Uterus (tissue), 4 donors: ENCODE measurements at places on chromosomes 3 and 15. TPM values are rescaled to one million over a fixed set of nuclear protein-coding genes. Genes with fewer than 3 reads are reported as not detected.
A peak's percentile ranks its signal among the peaks of the same experiment; 100 is the strongest.

DNA sequence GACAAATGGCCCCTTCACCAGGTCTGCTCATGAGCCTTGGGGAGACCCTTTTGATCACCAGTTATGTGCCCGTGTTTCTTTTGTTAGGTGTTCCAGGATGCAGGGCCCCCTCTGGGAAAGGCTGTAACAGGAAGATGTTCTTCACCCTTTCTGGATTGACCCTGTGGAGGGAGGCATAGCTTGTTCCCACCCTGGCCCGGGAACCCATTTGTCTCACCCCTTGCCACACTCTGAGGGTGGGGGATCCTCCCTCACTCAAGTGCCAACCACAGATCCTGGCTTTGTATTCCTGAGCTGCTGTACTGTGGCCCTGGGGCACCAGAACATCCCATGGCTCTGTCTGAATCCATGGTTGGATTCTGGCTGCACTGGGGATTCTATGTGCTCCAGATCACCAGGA is 18.9 kb downstream of the IL16 start:
- DNase-seq = no peak
- H3K27me3 ChIP-seq = no peaks in the 10 kb centered on the region
- H3K4me1 ChIP-seq = no peaks in the 10 kb centered on the region
- no peak overlapping the region for H3K4me3 ChIP-seq

- no peak overlapping the region for H3K27ac ChIP-seq
- H3K36me3 ChIP-seq = no peaks in the 10 kb centered on the region
- H3K4me3 ChIP-seq = no peak overlapping the region
- DNase-seq = no peak
Observed at GRCh38 chr3:23537101-23537551, 268.6 kb upstream of the UBE2E1 start.

DNA sequence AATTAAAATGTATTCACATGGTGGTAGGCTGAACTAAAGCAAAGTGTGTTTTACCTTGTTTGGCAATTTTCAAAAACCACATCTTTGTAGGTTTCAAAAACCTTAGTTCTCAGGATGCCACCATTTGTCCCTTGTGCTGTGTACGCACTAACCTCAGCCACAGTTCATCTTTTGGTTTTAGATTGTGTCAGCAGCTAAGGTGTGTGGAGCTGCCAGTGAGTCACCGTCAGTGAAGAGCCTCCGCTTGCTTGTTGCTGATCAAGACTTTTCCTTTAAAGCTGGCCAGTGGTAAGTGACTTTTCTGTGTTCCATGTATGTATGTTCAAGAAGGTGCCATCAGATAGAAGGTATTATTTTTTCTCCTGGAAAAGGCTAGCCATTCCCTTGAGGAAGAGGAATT is 21.1 kb downstream of the OXNAD1 start:
- no peak overlapping the region for H3K27ac ChIP-seq
- no peak for DNase-seq
- H3K4me1 ChIP-seq = no peaks in the 10 kb centered on the region
- H3K4me3 ChIP-seq = no peak overlapping the region
- no peaks in the 10 kb centered on the region for H3K36me3 ChIP-seq
- no peaks in the 10 kb centered on the region for H3K27me3 ChIP-seq

DNA sequence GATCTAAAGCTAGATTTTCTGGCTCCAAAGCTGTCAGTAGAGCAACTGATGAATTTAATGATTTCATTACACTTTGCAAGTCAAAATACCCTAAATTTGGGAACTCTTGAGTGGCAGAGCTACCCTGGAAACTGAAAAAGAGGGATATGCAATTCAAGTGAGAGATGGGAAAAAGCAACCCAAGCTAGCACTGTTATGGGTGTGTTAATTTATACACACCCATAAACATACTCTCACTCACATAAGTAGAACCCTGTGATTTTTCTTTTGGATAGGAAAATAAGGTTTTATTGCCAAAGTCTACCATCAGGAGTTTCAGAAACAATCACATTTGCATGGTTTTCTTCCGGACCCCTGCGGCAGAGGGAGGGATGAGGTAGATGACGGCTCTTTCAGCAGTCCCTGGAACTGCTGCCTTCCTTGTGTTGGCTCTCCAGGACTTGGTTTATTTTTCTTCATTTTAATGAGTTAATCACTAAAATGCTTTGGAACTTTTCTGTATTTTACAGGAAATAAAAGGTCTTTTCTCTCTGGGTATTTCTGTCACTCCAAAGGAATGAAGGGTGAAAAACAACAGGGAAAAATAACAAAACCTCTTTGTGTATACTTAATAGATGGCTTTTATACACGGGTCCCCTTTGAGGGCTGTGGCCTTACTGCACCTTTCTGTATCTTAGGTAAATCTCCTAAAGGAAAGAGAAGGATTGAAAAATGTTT is 63.8 kb downstream of the TTC23 start:
- no peaks in the 10 kb centered on the region for H3K36me3 ChIP-seq
- H3K27me3 ChIP-seq = no peaks in the 10 kb centered on the region
- H3K27ac ChIP-seq = no peak overlapping the region
- no peak overlapping the region for H3K4me3 ChIP-seq
- no peak for DNase-seq

GRCh38 chr15:100713163-100713867 is 110.9 kb downstream of the ASB7 start:
- no peaks in the 10 kb centered on the region for H3K27me3 ChIP-seq
- H3K4me1 ChIP-seq = no peaks in the 10 kb centered on the region
- no peaks in the 10 kb centered on the region for H3K36me3 ChIP-seq

DNA sequence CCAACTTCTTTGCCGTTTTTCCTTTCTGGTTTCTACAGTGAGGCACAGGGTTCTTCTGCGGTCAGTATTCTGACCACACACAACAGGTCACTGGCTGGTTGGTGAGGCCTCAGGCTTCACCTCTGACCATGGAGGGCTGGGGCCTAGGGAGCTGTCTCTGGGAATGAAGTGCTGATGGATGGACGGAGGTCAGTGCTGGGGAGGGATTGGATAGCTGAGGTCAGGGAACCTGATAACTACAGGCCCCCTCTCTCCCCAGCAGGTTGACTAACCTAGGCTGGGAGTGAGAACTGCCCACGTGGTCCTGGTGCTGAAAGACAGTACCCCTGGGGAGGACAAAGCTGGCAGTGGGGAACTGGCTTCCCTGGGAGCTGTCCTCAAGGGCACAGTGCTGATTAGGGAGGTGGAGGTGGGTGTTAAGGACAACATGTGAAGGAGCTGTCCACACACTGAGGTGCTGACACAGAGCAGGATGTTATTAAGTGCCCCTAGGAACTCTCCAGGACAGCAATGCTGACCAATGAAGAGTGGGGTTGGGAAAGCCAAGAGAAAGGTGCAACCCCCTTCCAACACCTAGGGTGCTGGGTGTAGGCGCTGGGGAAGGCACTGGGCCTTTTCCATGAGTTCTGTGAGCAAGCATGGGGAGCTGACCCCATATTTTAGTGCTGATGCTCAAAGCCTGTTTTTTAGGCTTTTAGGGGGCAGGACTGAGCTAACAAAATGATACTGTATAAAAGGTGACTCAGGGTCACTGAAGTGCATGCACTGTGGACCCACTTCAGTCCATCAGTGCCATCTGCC is 45.2 kb downstream of the ATP2B2 start:
- no peak overlapping the region for H3K4me3 ChIP-seq
- H3K4me1 ChIP-seq = no peaks in the 10 kb centered on the region
- H3K36me3 ChIP-seq = no peaks in the 10 kb centered on the region
- no peaks in the 10 kb centered on the region for H3K27me3 ChIP-seq
- peak; percentile 33 for DNase-seq

GRCh38 chr15:70493787-70494516 is 269.4 kb downstream of the UACA start:
- H3K36me3 ChIP-seq = no peaks in the 10 kb centered on the region
- H3K4me1 ChIP-seq = peaks cover 6% of the 10 kb centered on the region
- peak overlapping the region; percentile 77 for H3K27ac ChIP-seq
- H3K27me3 ChIP-seq = no peaks in the 10 kb centered on the region
- no peak overlapping the region for H3K4me3 ChIP-seq

GRCh38 chr3:12235691-12236090 is 53.2 kb upstream of the PPARG start:
- DNase-seq = no peak
- no peaks in the 10 kb centered on the region for H3K36me3 ChIP-seq
- no peaks in the 10 kb centered on the region for H3K27me3 ChIP-seq
- peak overlapping the region; percentile 4 for H3K4me3 ChIP-seq

- no peaks in the 10 kb centered on the region for H3K4me1 ChIP-seq
- H3K4me3 ChIP-seq = no peak overlapping the region
- H3K27me3 ChIP-seq = no peaks in the 10 kb centered on the region
Observed at GRCh38 chr3:187963003-187963676, 190.8 kb upstream of the LPP start.

DNA sequence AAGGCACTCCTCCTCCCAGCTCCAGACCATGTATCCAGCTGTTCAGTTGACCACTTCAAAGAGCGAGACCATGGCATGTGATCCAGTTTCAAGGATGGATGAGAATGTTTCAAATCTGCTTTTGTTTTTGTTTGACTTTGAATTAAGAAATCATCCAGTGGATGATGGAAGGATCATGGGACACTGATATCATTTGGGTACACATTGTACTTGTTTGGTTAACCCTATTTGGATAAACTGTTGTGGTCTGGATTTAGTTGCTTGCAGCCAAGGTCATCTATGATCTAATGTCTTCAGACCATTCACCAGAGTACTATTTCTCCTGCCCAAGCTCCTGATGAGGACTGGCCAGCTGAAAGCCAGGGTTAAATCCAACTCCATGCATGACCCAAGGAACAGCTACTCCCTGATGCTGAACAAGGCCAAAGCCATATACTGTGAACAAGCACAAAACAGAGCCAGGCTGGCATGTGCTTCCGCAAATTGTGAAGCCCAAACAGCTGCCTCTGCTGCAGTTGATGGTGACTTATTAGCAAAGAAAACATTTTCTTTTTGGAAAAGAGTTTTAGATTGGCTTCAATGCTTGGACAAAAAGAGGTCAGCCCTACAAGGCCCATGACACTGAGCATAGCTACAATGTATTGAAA is 5.2 kb upstream of the ADAMTS17 start:
- H3K27ac ChIP-seq = no peak overlapping the region
- H3K4me3 ChIP-seq = no peak overlapping the region
- no peak for DNase-seq
- H3K27me3 ChIP-seq = no peaks in the 10 kb centered on the region
- H3K36me3 ChIP-seq = no peaks in the 10 kb centered on the region

DNA sequence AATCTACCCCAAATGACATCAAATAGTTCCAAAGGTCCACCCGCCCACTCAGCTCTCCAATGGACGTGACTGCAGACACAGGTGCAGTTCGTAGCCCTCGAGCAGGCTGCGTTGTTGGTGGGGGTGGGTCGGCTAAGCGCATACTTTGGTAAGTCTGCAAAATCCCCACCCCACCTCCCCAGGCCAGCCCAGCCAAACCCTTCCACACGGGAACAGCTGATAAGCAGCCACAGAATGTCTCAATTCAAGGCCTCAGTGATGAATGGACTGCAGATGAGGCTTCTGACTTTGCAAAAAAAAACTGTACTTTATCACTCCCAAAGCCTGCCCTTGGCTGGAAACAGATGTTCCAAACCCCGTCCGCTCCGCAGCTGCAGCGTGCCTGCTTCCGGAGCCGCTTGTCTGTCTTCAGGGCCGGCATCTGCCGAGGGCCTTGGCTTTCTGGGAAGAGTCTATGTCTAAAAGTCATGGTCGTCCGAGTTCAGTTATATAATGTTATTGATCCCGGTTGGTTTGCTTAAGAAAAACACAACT is 38.2 kb downstream of the PCSK6 start:
- DNase-seq = peak; percentile 62
- no peak overlapping the region for H3K4me3 ChIP-seq
- no peak overlapping the region for H3K27ac ChIP-seq
- no peaks in the 10 kb centered on the region for H3K27me3 ChIP-seq
- no peaks in the 10 kb centered on the region for H3K4me1 ChIP-seq

GRCh38 chr3:15892311-15893227 is 94.8 kb upstream of the ANKRD28 start:
- H3K4me3 ChIP-seq = no peak overlapping the region
- no peaks in the 10 kb centered on the region for H3K27me3 ChIP-seq
- no peaks in the 10 kb centered on the region for H3K36me3 ChIP-seq
- no peaks in the 10 kb centered on the region for H3K4me1 ChIP-seq
- DNase-seq = no peak
- H3K27ac ChIP-seq = no peak overlapping the region

DNA sequence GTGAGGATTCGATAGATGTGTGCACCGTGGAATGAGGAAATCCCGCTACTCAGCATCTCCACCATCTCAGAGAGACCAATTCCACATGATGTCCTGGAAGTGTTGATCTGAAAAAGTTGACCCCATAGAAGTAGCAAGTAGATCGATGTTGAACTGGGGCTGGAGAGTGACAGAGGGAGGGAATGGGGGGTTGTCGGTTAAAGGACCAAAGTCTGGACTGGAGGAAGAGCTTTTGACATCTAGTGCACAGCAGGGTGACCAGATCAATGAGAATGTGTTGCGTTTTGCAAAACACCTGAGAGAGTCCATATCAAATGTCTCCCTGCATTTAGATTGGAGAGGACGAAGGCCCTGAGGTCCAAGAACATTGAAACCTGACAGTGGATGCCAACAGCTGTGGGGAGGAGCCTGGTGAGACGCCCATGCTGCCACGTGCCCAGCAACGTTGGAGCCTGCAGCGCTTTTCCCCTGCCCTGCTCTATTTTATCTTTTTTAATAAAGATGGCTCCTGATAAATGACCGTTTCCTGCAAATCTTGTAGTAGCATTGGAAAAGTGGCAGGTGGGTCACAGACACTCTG is 30.1 kb upstream of the RPL32 start:
- no peak overlapping the region for H3K27ac ChIP-seq
- H3K4me1 ChIP-seq = no peaks in the 10 kb centered on the region
- no peak for DNase-seq
- H3K27me3 ChIP-seq = no peaks in the 10 kb centered on the region
- no peaks in the 10 kb centered on the region for H3K36me3 ChIP-seq

GRCh38 chr15:80061582-80061981 is 2.1 kb downstream of the ZFAND6 start:
- no peaks in the 10 kb centered on the region for H3K27me3 ChIP-seq
- H3K4me3 ChIP-seq = no peak overlapping the region
- H3K36me3 ChIP-seq = no peaks in the 10 kb centered on the region
- no peak overlapping the region for H3K27ac ChIP-seq
- peaks cover 5% of the 10 kb centered on the region for H3K4me1 ChIP-seq

GRCh38 chr3:188918093-188918492 is 253.7 kb upstream of the TPRG1 start:
- no peak overlapping the region for H3K27ac ChIP-seq
- H3K4me1 ChIP-seq = no peaks in the 10 kb centered on the region
- no peak for DNase-seq

Gene CEP19
- not detected for total RNA-seq

Gene FEZF2
- total RNA-seq = not detected

Gene SLC2A2
- total RNA-seq = not detected

Gene GOLGA8T
- total RNA-seq = not detected

Gene MOBP
- 0.43 TPM for total RNA-seq

Gene FANCD2OS
- not detected for total RNA-seq

Gene XXYLT1
- total RNA-seq = 23.9 TPM

Gene CFAP91
- 58.4 TPM for total RNA-seq

Gene ST3GAL6
- total RNA-seq = 1.8 TPM

Gene SAMMSON
- total RNA-seq = 0.62 TPM

Gene FAM107A
- total RNA-seq = 24.1 TPM

Gene SPATA12
- total RNA-seq = not detected
